ENCODE measurements at places on chromosomes 13 and 19.
A peak's percentile ranks its signal among the peaks of the same experiment; 100 is the strongest.

GRCh38 chr13:38686577-38687245 lies at the start of gene FREM2:
TSS of gene FREM2 (plus strand) at chr13:38687077. CDS start at chr13:38687345, 268 bp downstream.
- no peak for DNase-seq

DNA sequence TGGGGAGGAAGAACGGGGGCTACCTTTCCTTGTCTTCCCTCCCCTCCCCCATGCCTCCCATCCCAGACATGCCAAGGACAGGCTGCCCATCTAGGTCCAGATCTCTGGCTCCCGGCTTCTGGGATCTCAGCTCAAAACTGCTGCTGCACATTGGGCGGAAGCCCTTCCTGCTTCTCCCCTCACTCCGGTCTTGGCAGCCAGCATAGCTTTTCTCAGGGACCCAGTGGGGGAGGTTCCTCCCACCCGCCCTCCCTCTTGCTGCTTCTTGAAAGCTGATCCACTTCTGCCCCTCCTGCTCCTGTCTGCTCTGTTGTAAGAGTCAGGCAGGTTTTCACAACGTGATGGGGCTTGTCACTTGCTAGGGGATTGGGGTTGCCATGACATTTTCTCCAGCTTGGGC lies 21.7 kb upstream of the RNF17 start:
- peak; percentile 73 for DNase-seq

DNA sequence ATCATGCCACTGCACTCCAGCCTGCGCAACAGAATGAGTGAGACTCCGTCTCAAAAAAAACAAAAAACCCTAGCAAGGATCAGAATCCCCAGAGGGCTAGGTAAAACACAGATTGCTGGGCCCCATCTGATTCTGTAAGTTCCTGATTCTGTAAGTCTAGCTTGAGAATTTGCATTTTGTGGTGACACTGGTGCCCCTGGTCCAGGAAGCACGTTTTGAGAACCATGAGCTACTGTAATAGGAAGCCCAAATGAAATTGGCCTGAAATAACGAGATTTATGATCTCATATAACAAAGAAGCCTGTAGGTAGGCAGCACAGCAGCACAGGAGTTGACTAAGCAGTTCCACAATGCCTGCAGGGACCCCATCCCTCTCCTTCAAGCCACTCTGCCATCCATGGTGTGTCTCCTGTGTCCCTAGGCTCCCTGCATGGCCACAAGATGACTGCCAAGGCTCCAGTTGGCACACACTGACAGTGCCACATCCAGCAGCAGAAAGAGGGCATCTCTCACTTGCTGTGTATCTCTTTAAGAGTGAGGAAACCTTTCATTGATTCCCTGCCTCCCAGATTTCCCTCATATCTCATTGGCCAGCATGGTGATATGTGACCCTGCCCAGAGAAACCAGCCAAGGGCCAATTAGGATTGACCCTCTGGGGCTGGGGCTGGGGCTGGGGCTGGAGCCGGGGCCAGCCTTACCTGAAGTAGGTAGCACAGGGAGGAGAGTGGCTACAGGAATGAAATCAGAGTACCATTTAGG lies 21.7 kb downstream of the SIPA1L3 start:
- no peak for DNase-seq

- DNase-seq, result peak; percentile 85
Measured at GRCh38 chr19:42290523-42291434, 11.2 kb upstream of the PRR19 start.

DNA sequence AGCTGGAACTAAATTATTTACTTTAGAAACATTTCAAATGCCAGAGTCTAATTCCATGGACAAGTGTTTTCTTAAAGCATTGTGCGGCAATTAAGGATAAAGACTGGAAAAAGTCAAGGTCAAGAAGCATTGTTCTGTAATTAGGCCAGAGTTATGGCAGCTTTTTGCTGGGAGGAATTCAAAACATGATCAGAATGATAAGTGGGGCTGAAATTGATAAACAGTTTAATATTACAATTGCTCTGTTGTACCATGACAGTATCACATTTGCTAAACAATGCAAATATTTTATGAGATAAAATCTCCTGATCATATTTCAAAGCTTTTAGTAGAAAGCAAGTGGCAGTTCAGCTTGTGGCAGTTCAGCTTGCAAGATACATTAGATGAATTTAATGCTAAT lies 513.7 kb downstream of the GPC6 start:
- no peak for DNase-seq

GRCh38 chr19:42038666-42039065 lies 31.3 kb downstream of the GRIK5 start:
- DNase-seq, result no peak

DNA sequence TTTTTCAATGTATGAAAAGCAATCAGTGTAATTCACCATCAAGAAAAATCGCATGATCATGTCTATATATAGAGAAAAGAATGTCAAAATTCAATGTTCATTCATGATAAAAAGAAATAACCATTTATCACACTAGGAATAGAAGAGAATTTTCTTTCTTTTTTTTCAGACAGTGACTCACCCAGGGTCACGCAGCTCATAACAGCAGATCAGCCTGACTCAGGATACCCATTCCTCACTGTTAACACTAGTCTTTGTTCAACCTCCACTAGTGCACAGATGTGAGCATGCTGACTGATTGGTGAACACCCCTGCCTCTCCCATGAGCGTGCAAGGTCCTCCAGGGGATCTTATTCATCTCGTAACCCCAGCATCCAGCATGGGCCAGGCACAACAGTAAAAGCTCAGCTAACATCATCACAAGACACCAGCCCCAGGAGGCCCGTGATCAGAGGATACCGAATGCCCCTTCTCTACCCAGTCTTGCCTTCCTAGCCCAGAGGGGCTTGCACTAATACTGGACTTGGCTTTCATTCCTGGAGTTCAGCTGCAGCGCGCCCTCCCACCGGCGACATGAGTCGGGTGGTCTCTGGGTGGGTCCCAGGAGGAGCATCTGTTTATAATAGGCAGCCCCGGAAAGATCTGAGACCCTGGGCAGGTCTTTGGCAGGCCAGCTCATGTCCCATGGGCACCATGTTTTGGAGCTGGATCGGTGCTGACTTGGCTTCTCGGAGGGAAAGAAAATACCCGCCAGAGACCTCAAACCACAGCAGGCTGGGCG lies 539.5 kb upstream of the SLC10A2 start:
- no peak for DNase-seq
